Endodermal cell (in vitro differentiated cells): ENCODE measurements at places on chromosomes 7 and 10. TPM values are rescaled to one million over a fixed set of nuclear protein-coding genes. Genes with fewer than 3 reads are reported as not detected.

The NPC1L1 gene
- total RNA-seq = 2.0 and 3.1 TPM in 2 replicates

DNA sequence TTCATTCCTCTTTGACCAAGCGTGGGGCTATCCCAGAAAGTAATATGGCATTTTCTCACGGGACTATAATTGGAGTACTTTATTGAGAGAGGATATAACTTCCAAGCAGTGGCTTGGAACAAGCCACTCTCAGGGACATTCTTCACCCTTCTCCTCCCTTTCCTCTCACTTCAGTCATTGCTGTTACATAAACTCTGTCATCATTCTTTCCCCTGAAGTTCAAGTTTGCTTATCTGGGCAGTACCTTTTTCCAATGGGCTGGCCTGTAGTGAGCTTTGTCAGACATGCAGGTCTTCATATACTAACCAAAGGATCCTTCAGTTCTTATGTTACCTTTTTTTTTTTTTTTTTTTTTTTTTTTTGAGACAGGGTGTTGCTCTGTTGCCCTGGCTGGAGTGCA lies 58.7 kb upstream of the KMT2E start:
- DNase-seq = no peak
- H3K4me3 ChIP-seq = no peak overlapping the region
- H3K36me3 ChIP-seq = no peaks in the 10 kb centered on the region
- H3K27ac ChIP-seq = no peak overlapping the region
- no peaks in the 10 kb centered on the region for H3K4me1 ChIP-seq
- H3K27me3 ChIP-seq = no peaks in the 10 kb centered on the region

DNA sequence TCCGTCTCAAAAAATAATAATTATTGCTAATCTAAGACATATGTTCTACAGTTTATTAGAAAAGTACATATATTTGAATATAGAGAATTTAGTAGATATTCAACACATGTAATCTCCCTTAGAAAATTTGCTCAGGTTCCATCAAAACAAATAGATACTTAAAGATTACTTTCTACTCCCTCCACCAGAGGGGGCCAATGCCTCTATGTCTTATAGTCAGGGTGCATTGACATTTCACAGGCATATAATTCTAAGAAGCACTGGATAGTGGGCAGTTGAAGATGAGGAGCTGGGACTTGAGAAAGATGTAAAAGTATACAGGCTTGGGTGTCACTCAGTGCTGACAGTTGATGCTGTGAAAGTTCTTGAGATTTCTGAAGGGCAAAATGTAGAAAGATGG lies 301.6 kb upstream of the HPS1 start:
- H3K4me3 ChIP-seq = no peak overlapping the region
- no peak overlapping the region for H3K27ac ChIP-seq
- DNase-seq = peak; percentile 65
- H3K27me3 ChIP-seq = no peaks in the 10 kb centered on the region
- H3K36me3 ChIP-seq = no peaks in the 10 kb centered on the region

- no peaks in the 10 kb centered on the region for H3K36me3 ChIP-seq
- no peak overlapping the region for H3K4me3 ChIP-seq
- no peak overlapping the region for H3K27ac ChIP-seq
- H3K4me1 ChIP-seq = peaks cover 7% of the 10 kb centered on the region
Observed at GRCh38 chr10:64365663-64366062, 844.5 kb downstream of the REEP3 start.

GRCh38 chr7:84191261-84191660 lies 3.3 kb downstream of the SEMA3A start:
- H3K4me3 ChIP-seq = peak overlapping the region; percentile 94
- no peaks in the 10 kb centered on the region for H3K27me3 ChIP-seq
- no peak for DNase-seq
- H3K36me3 ChIP-seq = no peaks in the 10 kb centered on the region
- no peak overlapping the region for H3K27ac ChIP-seq
- H3K4me1 ChIP-seq = peaks cover 12% of the 10 kb centered on the region

DNA sequence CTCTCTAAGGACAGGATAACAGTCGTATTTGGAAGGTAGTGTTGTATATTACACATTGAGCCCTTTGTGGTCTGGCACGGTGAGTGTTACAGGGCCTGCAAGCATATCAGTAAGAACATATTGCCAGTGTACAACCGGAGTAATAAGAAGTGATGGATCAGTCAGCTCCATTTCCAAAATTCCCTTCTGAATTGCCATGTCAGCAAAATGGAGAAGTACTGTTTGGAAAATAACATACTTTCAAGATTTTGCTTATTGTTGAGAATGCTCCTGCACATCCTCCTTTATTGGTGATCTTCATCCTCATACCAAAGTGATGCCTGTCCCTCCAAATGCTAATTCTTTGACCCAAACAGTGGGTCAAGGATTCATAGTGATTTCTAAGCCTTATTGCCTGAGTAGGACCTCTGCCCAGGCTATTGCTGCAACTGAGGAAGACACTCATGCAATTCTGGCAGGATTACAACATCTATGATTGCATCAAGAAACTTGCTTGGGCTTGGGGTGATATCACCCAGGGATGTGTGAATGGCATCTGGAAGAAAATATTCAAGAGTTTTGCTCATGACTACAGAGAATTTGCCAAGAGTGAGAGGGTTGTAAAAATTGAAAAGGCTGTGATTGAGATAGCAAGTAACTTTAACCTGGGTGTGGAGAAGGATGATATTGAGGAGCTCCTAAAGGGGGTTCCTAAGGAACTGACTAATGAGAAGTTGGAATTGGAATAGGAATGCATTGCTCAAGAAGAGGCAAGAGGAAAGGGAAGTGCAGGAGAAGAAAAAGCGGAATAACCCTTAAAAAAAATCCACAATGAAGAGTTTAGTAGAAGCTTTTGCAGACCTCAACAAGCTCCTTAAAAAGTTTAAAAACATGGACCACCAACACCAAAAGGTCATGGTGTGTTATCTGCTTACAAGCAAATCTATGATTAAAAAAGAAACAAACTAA lies 452.2 kb upstream of the SORCS1 start:
- no peaks in the 10 kb centered on the region for H3K36me3 ChIP-seq
- H3K27ac ChIP-seq = no peak overlapping the region
- DNase-seq = no peak
- no peaks in the 10 kb centered on the region for H3K4me1 ChIP-seq

GRCh38 chr10:130432850-130433249 lies 296.7 kb downstream of the GLRX3 start:
- DNase-seq = peak; percentile 17
- no peak overlapping the region for H3K27ac ChIP-seq
- no peaks in the 10 kb centered on the region for H3K27me3 ChIP-seq
- H3K36me3 ChIP-seq = no peaks in the 10 kb centered on the region
- no peaks in the 10 kb centered on the region for H3K4me1 ChIP-seq

The GBX1 gene
- total RNA-seq = 0.45 TPM in 1 of 3 replicates, not detected in the others

- H3K27ac ChIP-seq = peak overlapping the region; percentile 36
- H3K27me3 ChIP-seq = no peaks in the 10 kb centered on the region
- no peaks in the 10 kb centered on the region for H3K36me3 ChIP-seq
- DNase-seq = no peak
- H3K4me3 ChIP-seq = no peak overlapping the region
Observed at GRCh38 chr7:24932815-24933214, 47.2 kb downstream of the OSBPL3 start.
